ENCODE measurements at places on chromosomes 11 and 22.

GRCh38 chr22:21592422-21592821 lies 24.9 kb downstream of the UBE2L3 start:
- DNase-seq = no peak

GRCh38 chr22:49586244-49586748 lies 241.4 kb downstream of the BRD1 start:
- no peak for DNase-seq

DNA sequence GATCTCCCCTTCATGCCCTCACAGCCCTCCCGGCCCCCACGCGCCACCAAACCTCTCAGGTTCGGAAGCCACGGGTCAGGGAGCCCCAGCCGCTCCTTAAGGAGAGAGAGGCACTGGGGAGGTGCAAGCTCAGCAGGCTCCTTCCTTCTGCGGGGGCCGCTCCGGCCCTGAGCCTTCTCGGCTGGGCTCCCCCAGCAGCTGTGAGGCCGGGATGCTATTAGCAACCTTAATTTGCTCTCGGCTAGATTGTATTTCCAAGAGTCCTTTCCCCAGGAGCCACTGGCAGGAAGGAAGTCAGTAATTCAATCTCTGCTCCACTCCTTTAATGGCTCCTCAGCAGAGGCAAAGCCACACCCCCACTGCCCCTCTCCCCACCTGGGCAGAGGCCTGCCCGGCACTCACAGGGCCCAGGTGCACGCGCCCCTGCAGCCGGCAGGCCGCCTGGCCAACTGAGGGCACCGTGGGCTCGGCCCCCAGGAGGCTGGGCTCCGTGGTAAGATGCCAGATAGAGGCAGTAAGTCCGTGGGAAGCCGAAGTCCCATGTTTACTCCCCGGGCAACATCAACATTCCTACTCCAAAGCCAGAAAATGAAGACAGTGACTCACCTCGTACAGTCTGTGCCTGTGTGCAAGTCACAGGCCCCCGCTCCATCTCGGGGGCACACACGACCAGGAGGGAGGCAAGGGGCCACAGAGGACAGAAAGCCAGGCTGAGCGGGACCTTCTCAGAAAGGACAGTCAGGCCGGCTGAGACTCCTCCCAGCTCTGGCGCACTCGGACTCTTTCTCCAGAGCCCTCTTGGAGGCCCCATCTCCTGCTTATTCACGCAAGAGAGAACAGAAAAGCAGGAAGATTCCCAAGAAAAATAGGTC lies 5.2 kb downstream of the IGSF9B start:
- DNase-seq = peak; percentile 12

GRCh38 chr11:2507212-2507901 lies 62.5 kb downstream of the KCNQ1 start:
- DNase-seq = no peak

GRCh38 chr11:132409573-132410355 lies 1039.3 kb downstream of the NTM start:
- no peak for DNase-seq

GRCh38 chr22:41001722-41002122 lies 50.5 kb downstream of the RBX1 start:
- DNase-seq = no peak

DNA sequence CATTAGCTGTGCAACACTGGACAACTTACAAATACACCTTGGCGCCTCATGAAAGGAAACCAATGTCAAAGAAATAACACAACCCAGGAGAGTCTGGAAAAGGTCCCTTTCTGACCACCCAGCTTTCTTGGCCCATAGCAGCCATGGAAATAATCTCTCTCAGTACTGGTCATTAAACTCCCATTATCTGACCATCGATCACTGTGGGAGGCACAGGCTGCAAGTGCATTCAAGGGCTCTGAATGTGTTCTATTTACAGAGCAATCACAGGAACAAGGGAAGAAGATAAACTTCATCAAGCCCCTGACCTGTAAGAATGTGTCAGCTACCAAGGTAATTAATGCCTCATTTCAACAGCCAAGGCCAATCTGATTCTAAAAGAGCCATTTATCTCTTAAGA lies 40.1 kb downstream of the CTSC start:
- no peak for DNase-seq

DNA sequence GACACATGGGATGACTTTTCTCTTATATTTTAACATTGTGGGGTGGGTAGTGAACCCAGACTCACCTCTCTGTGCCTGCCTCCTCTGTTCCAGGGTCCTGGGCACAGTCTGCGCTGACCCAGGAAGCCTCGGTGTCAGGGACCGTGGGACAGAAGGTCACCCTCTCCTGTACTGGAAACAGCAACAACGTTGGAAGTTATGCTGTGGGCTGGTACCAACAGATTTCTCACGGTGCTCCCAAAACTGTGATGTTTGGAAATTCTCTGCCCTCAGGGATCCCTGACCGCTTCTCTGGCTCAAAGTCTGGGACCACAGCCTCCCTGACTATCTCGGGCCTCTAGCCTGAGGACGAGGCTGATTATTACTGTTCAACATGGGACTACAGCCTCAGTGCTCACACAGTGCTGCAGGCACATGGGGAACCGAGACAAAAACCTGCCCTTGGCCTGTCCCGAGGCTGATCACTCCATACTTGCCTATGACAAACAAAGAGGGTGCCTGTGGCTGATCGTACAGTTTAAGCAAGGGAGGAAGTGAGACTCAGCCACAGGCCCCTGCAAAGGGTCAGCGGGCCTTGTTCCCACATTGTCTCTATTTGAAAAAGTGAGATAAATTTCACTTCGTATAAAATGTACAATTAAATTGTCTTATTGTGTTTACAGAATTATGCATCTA lies 43.7 kb upstream of the TOP3B start:
- no peak for DNase-seq

DNA sequence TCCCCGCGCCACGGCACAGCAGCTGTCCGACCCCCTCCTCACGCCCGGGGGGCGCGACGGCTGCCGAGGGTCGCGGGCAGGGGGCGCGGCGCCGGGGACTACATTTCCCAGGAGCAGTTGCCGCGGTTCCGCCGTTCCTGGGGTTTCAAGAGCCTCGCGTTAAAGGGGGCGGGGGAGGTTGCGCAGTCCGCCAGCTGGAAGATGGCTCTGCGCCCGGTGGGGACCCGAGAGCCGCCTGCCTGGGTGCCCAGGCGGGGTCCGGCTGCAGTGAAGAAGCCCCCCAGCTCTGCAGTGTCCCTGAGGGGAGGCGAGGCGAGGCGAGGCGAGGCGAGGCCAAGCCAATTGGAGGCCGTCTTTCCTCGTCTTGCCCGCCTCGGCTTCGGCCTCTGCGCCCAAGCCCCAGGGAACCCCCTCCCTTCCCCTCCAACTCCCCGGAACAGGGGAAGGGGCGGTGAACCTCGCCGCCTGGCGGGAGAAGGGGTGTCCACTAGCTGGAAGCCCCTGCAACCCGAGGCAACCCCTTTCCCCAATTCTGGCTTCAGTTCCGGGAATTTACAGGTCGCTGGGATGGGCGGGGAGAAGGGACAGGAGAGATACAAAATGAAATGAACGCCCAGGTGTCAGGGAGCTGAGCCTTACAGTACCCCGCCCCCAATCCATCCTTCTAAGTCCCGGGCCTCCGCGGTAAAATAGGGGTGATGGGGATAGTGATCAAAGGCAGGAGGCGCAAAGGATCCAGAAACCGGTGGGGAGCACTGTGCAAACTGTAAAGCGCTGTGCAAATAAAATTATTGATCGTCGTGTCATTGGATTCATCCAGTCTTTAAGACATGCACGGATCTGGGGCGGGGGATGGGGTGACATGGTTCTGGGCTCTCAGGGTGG lies 5.2 kb upstream of the GCAT start:
- DNase-seq = peak; percentile 47

GRCh38 chr11:132312701-132313111 lies 942.3 kb downstream of the NTM start:
- DNase-seq = peak; percentile 25
